ENCODE measurements at places on chromosomes 11 and 22.

DNA sequence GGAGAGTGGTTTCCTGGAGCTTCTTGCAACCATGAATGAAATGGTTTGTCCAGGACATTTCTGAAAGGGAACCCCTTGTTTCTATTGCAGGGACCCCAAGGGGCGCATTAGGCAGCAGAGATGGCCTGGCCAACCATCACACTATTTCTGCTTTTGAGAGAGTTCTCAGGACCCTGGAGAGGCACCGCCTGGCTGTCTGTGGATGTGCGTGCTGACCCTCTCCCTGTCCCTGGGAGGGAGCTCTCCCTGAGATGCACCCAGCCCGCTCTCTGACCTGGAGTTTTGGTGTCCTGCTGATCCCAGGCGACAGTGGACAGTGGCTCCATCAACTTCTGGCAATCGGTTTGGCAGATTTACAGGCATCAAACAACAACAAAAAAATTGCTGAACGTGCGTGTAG lies 80.3 kb upstream of the SLC22A12 start:
- ATAC-seq = no peak

GRCh38 chr22:20946080-20946986 lies 20.7 kb upstream of the AIFM3 start:
- ATAC-seq = no peak

DNA sequence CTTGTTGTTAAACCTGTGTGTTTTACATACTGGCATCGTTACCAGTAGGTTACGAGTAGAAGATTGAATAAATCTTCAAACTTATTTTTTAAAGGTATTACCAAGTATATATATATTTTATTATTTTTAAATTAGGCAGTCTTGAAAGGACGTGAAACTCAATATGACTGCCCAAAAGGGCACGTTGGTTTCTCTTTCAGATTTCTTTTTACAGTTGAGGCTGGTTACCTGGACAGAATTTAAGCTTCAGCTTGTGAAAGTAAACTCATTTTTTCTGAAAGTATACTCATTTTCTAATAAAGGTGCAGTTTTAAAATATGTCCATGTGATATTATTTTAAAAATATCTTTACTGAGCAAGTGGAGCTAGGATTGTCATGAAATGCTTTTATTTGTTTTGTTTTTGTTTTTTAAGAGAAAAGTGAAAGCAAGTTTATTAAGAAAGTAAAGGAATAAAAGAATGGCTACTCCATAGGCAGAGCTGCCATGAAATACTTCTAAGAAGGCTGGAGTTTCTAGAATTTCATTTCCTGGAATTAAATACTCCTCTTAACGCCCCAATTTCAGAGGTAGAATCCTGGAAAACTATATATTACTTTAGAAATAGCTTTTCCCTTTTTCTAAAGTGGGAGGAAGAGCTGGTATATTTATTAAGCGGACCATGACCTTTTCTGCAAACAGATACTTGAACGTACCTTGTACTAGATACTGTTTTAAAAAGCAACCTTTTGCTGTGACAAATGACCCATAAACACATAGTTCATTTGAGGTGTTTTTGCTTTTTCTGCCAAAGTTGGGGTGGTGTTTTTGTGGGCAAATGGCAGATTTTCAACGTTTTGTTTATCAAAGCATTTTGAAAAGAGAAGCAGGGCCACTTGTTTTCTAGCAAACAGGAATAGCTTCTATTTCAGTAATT lies 1.9 kb downstream of the FBXO7 start:
- no peak for ATAC-seq

GRCh38 chr11:11672789-11673188 lies 51.0 kb upstream of the GALNT18 start:
- ATAC-seq = no peak

DNA sequence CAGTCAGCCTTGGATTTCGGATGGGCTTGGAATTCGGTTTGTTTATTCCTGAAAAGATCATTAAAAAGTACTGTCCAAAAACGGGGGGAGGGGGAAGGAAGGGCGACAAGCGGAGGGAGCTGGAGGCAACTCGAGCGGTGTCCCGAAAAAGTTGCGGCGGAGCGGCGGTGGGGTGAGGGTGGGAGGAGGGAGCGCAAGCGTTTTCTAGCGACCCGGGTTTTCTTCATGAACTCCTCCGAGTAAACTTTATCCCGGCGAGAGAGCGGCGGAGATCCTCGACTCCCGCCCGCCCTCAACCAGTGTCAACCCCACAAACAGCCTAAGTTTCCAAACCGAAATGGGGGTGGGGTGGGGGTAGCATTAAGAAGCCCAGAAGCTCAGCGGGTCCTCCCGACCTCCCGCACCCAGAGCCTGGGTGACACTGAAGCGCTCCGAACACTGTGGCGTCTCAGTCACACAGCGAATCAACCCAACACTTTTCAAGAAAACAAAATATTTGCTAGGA lies 133.0 kb upstream of the C11orf58 start:
- ATAC-seq = no peak

DNA sequence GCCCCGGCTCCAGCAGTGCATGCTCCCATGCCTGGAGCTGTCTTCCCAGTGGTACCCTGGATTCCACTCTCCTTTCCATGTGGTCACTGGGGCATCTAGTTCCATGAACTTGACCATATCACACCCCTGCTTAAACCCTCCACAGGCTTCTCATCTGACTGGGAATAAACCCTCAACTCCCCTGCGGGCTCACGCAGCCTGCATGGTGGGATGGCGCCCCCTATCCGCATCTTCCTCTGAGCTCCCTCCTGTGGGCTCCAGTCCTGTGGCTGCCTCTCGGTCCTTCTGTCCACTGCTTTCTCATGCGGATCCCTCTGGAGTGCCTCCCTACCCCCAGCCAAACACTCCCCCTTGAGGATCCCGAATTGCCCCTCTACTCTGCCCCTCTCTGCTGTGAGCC lies 41.4 kb upstream of the TTLL12 start:
- no peak for ATAC-seq

GRCh38 chr11:123405123-123405592 lies 24.9 kb upstream of the GRAMD1B start:
- ATAC-seq = no peak

- ATAC-seq = no peak
Observed at GRCh38 chr11:132123854-132124835, 753.7 kb downstream of the NTM start.

- ATAC-seq = peak; percentile 57
Observed at GRCh38 chr11:126989942-126990715, 10.4 kb downstream of the KIRREL3 start.

- no peak for ATAC-seq
Observed at GRCh38 chr11:12284316-12285050, 92.9 kb upstream of the PARVA start.

GRCh38 chr11:58506935-58507334 lies 970 bp downstream of the OR5B21 start:
- ATAC-seq = no peak
